Activated T-cell treated with anti-CD3 and anti-CD28 coated beads, Interleukin-2, amount 50 U/mL, for 72 hours (primary cell): ENCODE measurements at places on chromosomes 4 and X. TPM values are rescaled to one million over a fixed set of nuclear protein-coding genes. Genes with fewer than 3 reads are reported as not detected.

ZFYVE28 gene
- total RNA-seq, result 14.4 TPM

DNA sequence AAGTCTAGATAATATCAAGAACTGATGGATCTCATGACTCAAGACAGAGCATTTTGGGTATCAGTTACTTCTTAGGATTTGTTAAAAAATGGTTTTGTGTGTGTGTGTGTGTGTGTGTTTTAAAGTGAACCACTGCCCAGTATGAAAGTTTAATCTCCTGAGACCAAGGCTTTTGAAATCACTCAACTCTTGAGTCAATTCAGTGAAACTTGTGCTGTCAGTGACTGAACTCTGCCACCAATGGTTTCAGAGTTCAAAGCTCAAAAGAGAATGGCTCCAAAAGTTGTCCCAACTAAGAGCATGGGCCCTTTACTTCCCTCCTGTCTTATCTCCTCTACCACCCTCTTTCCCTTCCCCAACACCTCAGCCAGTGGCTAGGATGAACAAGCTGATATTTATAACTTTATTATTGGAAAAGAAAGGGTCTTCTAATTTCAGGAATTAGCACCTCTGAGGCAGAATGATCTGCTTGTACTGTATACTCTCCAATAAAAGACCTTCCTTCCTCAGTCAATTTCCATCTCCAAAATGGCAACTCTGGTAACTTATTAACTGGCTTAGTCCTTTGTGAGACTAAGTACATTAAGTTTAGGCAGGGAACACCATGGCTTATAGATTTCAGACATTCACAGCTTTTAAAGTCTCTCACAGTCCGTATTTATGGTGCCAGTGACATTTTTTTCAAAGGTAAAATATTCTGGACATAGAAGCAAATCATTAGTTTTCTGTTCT is 152.2 kb downstream of the REPS2 start:
- peak; percentile 0 for DNase-seq

DNA sequence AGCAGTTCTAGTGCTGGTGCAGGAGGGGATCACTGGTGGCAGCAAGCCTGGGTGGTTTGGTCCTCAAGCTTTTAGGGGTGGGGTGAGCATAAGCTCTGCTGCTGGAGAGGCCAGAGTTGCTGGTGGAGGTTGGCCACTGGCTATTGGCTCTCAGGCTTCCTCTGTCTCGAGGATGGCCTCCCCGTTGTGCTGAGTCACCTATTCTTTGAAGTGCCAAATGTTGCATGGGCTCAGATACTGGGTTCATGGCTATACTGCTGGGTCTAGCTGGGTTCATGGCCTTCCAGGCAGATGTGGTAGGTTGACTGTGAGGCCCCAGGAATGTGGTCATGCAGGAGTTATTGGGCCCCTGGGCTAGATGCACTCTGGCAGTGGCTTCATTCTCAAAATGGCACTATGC is 466.3 kb downstream of the NAF1 start:
- DNase-seq, result no peak

- DNase-seq, result no peak
Observed at GRCh38 chrX:30612250-30612655, 34.7 kb upstream of the TASL start.

DNA sequence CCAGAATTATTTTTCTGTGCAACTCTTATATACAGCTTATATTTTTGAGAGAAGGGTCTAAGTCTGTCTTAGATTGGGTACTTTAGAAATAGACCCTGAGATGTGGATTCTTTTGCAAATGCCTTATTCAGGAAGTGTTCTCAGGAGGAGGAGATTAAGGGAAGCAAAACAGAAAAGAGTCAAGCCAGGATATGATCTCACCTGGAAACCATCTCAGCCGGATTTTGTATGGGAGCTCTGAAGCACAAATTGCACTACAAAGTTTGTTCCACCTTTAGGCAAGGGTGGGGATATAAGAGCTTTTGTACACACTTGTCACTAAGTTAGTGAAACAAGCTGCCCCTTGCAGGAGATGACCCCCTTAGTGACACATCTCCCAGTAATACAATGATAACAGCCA is 121.2 kb upstream of the GRPR start:
- no peak for DNase-seq

TLR8 gene
- total RNA-seq, result not detected

PLAC1 gene
- 1.1 TPM for total RNA-seq

DNA sequence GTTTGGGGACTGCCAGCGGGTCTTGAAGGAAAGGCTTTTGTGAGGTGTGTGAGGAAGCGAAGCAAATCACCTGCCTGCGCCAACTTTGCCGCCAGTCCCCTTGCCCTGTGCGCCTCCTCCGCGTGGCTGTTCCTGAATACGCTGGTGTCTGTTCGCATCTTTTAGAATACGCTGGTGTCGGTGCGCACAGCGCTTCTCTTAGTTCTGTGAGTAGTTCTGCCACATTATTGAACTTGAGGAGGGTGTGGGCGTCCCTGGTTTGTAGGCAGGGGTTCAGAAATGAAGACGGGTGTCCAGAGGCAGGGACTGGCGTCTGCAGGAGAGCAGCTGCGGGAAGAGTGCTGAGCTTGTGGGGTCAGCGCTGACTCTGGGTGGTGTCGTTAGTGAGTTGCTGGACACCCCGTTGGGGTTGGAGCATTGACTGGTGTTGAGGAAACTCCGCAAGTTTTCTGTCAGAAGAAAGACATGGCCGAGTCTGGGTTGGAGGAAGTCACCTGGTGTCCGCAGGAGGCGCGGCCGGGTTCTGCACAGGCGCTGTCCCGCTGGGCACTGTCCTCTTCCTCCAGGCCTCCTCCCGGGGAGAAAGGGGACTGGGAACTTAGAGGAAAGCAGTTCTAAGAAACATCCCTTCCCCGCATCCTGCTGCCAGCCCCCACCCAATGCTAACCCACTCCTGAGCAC is 930 bp downstream of the ZNF718 start:
- peak; percentile 50 for DNase-seq

CHIC1 gene
- total RNA-seq, result 6.0 TPM

DNA sequence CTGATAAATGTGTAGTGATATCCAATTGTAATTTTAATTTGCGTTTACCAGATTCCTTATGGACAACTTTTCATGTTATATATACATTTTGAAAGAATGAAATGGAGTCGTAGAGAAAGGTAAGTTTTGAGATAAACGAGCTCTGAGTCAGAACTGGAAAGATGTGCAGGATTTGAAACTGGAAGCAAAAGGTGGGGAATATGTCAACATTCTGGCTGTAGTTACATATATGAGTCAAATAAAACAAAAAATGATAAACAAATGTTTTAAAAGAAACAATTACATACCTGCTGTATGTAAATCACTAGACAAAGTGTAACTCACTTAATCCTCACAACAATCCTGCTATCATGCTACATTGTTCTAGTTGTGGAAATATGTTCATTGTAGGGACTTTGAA is 84.0 kb downstream of the LPAR4 start:
- DNase-seq, result no peak

ERVMER34-1 gene
- 0.09 TPM for total RNA-seq

DNA sequence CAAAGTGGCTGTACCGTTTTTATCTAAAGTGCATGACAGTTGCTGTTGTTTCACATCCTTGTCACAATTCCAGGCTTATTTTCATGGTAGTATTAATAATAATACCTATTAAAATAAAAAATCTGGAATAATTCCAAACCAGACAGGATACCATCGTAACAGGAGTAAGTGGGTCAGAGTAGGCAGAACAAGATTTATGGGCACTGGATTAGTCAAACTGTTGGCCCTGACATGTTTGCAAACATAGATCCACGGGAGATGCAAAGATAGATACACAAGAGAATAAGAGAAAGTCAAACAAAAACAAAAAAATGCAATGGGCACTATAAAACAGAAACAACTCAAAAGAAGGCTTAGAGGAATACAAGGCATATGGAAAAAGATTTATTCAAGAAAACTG is 449.5 kb upstream of the HS3ST1 start:
- no peak for DNase-seq

- no peak for DNase-seq
Observed at GRCh38 chrX:65545456-65545855, 10.9 kb upstream of the LAS1L start.

STBD1 gene
- 0.30 TPM for total RNA-seq

GRCh38 chr4:89123451-89123851 is 12.1 kb downstream of the TIGD2 start:
- no peak for DNase-seq

SASH3 gene
- total RNA-seq, result 166 TPM

NIPAL1 gene
- 1.6 TPM for total RNA-seq
